Activated T-cell treated with anti-CD3 and anti-CD28 coated beads for 48 hours (primary cell): ENCODE measurements at places on chromosomes 7 and 10.

DNA sequence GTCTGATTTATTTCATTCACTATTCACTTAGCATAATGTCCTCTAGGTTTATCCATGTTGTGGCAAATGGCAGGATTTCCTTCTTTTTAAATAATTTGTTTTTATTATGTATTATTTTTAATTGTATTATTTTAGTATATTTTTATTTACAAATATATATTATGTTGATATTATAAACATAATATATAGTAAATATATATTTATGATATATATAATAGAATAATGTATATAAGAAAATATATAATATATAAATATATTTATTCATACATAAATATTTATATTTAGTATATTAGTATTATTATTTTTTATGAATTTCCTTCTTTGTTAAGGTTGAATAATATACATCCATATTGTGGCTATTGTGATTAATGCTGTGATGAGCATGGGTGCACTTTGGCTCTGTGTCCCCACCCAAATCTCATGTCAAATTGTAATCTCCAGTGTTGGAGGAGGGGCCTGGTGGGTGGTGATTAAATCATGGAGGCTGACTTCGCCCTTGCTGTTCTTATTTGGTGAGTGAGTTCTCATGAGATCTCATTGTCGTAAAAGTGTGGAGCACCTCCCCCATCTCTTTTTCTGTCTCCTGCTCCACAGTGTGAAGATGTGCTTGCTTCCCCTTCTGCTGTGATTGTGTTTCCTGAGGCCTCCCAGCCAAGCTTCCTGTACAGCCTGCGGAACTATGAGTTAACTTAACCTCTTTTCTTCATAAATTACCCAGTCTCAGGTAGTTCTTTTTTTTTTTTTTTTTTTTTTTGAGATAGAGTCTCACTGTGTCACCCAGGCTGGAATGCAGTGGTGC is 52.3 kb upstream of the CYP2C18 start:
- DNase-seq: no peak

- DNase-seq: no peak
Measured at GRCh38 chr7:151665368-151665767, 145.7 kb upstream of the RHEB start.

GRCh38 chr7:112869111-112869774 is 79.0 kb upstream of the TMEM168 start:
- DNase-seq: peak; percentile 38

- no peak for DNase-seq
Measured at GRCh38 chr10:114577133-114577532, 80.9 kb downstream of the ABLIM1 start.

- DNase-seq: no peak
Measured at GRCh38 chr10:97683556-97684367, 3.3 kb downstream of the AVPI1 start.
